ENCODE measurements at places on chromosomes 6 and 20. TPM values are rescaled to one million over a fixed set of nuclear protein-coding genes. Genes with fewer than 3 reads are reported as not detected.
A peak's percentile ranks its signal among the peaks of the same experiment; 100 is the strongest.

The SIRPD gene
- not detected for total RNA-seq

The IPCEF1 gene
- total RNA-seq = 4.2 TPM

The ENPP1 gene
- total RNA-seq = 1.2 TPM

The SYS1 gene
- total RNA-seq = 26.4 TPM

The GRM1 gene
- total RNA-seq = not detected

The HCRTR2 gene
- total RNA-seq = not detected

The RBBP8NL gene
- not detected for total RNA-seq

DNA sequence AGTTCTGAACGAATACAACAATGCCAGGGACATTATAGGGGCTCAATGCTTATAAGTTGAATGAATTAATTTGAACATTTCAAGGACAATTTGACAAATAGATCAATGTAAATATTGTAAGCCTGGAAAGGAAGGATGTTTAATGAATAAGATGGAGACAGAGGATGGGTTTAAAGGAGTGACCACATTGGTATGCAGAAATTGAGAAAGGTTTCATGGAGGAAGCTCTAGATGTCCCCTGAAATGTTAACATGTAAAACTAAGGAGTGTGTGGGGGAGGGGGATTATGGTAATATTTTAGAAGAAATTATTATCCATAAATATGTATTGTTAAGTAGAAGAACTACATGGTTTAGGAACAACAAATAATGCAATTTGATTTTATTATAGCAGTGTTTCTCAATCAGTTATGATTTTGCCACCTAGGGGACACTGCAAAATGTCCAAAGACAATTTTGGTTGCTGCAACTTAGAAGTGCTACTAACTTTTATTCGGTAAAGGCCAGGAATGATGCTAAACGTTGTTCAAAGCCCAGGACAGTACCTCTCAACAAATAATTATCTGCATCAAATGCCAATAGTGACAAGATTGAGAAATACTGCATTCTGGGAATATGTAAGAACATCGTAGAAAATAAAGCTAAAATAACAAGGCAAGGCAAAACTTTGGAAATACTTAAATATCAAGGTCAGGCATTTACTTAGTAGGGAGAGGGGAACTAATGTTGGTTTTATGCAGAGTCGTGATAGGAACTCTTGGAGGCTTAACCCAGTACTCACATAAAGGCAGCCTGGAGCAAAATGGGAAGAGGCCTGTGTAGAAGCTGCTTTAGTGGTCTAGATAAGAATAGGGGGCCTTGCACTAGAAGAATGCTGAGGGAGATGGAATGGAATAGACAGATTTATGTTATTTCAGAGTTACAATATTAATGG, 686.9 kb upstream of the CITED2 start:
- no peak overlapping the region for H3K4me3 ChIP-seq
- DNase-seq = no peak
- no peaks in the 10 kb centered on the region for H3K36me3 ChIP-seq
- H3K4me1 ChIP-seq = no peaks in the 10 kb centered on the region
- no peak overlapping the region for H3K27ac ChIP-seq

The RSPH9 gene
- not detected for total RNA-seq

The EYS gene
- not detected for total RNA-seq

DNA sequence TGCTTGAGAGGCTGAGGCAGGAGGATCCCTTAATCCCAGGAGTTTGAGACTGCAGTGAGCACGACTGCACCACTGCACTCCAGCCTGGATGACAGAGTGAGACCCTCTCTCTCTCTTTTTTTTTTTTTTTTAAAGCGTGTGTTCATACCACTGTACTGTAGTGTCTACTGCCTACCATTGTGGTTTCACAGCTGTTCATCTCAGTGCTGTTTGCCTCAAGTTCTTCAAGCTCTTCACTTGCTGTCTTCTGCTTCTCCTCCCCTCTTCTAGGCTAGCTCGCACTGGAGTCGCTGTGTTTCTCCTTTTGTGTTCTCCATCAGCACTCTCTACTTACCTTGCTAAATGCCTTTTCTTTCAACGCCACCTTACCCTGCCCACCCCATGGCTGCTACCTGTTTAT, 7.4 kb downstream of the FOXO3 start:
- H3K27me3 ChIP-seq = peaks cover 43% of the 10 kb centered on the region
- peaks cover 29% of the 10 kb centered on the region for H3K36me3 ChIP-seq
- H3K27ac ChIP-seq = no peak overlapping the region
- H3K4me1 ChIP-seq = peaks cover 29% of the 10 kb centered on the region
- no peak overlapping the region for H3K4me3 ChIP-seq
- DNase-seq = no peak

The C20orf202 gene
- total RNA-seq = not detected

GRCh38 chr6:137808836-137809315, 58.2 kb upstream of the TNFAIP3 start:
- no peak for DNase-seq
- no peak overlapping the region for H3K4me3 ChIP-seq
- no peaks in the 10 kb centered on the region for H3K27me3 ChIP-seq
- peaks cover 71% of the 10 kb centered on the region for H3K4me1 ChIP-seq
- H3K27ac ChIP-seq = no peak overlapping the region

- peaks cover 61% of the 10 kb centered on the region for H3K4me1 ChIP-seq
- H3K27ac ChIP-seq = peak overlapping the region; percentile 98
- no peak for DNase-seq
These were observed 1.7 kb downstream of the PREX1 start for GRCh38 chr20:48826069-48826468.

GRCh38 chr20:16412906-16413305, 160.3 kb downstream of the KIF16B start:
- H3K4me3 ChIP-seq = no peak overlapping the region
- H3K27me3 ChIP-seq = no peaks in the 10 kb centered on the region
- no peak overlapping the region for H3K27ac ChIP-seq
- H3K36me3 ChIP-seq = peaks cover 1% of the 10 kb centered on the region
- no peak for DNase-seq
- no peaks in the 10 kb centered on the region for H3K4me1 ChIP-seq

DNA sequence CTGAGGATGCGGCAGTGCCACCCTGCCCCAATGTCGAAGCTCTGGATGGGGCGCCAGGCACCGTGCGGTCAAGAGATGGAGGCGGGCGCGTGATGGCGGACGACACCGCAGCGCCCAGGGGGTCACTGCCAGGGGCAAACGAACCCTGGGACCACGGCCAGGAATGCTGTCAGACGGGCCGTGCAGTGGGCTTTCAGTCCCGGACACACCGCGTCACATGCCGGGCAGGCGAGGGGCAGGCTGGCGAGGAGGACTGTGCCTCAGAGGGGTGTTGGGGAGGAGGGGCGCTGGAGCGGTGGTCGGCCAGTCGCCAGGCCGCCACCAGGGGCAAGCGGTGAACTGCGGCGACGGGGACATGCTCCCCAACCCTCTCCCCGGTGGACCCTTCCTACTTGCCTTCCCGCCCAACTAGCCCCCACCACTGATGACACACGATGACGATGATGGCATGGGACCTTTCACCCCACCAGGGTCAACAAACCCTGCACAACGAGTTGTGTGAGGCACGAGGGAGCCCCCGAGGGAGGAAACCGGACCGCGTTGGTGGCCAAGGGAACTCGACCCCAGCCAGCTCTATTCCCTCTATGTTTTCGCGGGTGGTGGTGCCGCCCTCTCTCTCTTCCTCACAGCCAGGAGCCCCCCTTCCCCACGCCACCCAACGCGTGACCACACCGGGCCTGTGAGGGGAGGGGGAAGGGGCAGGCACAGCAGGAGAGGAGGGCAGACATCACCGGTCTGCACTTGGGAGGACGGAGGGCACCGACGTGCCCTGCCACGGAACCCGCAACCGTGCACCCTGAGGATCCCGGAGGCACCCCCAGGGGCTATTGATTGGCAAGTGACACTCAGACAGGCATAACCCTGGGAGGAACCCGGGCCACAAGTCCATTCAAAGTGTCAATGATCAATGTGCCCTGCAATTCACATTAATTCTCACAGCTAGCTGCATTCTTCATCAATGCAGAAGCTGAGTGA, 1960.9 kb upstream of the DEFB115 start:
- H3K27me3 ChIP-seq = no peaks in the 10 kb centered on the region
- no peak overlapping the region for H3K27ac ChIP-seq
- no peak for DNase-seq

DNA sequence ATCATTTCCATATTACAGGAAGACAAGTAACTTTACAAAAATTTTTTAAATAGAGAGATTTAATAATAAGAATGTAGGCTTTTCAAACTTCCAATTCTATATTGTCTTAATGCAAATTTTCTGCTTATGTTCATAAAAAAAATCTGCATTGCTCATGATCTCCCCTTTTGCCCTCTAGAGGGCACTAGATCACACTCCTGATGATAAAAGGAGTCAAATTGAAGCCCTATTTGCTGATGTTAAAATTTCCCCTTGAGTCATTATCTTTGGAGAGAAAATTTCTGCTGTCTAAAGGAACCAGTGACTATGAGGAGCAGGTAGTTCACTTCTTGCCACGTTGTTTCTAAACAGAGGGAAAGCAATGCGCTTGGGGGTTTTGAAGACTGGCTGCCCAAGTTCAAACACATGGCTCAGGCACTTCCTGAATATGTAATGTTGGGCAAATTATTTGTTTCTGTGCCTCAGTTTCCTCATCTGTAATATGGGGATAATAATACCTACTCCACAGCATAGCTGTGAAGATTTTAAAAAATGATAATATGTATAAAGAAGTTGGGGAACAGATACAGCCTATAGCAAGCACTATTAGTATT, 874.2 kb downstream of the TFAP2A start:
- no peak overlapping the region for H3K4me3 ChIP-seq
- no peaks in the 10 kb centered on the region for H3K36me3 ChIP-seq
- no peak for DNase-seq
- H3K27ac ChIP-seq = no peak overlapping the region

GRCh38 chr20:54195483-54196472, 12.1 kb upstream of the PFDN4 start:
- no peak for DNase-seq
- H3K27ac ChIP-seq = no peak overlapping the region
- H3K36me3 ChIP-seq = no peaks in the 10 kb centered on the region
- no peaks in the 10 kb centered on the region for H3K4me1 ChIP-seq
- H3K4me3 ChIP-seq = no peak overlapping the region

The L3MBTL3 gene
- 7.4 TPM for total RNA-seq

- H3K27ac ChIP-seq = peak overlapping the region; percentile 35
- DNase-seq = peak; percentile 54
- peak overlapping the region; percentile 79 for H3K4me3 ChIP-seq
- peaks cover 21% of the 10 kb centered on the region for H3K27me3 ChIP-seq
- H3K4me1 ChIP-seq = peaks cover 10% of the 10 kb centered on the region
- no peaks in the 10 kb centered on the region for H3K36me3 ChIP-seq
These were observed 654 bp downstream of the WASF1 start for GRCh38 chr6:110178626-110179405.

- H3K4me1 ChIP-seq = no peaks in the 10 kb centered on the region
- no peak overlapping the region for H3K27ac ChIP-seq
- H3K4me3 ChIP-seq = no peak overlapping the region
- no peaks in the 10 kb centered on the region for H3K36me3 ChIP-seq
- no peak for DNase-seq
These were observed 38.9 kb upstream of the NKX2-4 start for GRCh38 chr20:21436205-21436604.

DNA sequence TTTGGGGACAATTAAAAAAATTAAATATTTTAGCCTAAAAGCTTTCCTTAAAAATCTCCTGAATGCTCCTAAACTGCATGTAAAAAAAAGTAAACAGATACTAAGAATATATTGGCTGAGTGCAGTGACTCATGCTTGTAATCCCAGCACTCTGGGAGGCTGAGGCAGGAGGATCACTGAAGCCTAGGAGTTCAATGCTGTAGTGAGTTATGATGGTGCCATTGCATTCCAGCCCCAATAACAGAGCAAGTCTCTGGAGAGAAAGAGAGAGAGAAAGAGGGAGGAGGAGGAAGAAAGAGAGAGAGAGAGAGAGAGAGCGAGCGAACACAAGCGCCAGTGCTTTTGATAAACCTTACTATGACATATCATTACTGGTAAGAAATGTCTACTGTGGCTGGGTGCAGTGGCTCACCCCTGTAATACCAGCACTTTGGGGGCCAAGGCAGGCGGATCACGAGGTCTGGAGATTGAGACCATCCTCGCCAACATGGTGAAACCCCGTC, 58.8 kb downstream of the FKBP5 start:
- peaks cover 18% of the 10 kb centered on the region for H3K36me3 ChIP-seq
- H3K27me3 ChIP-seq = no peaks in the 10 kb centered on the region
- H3K27ac ChIP-seq = no peak overlapping the region

The RNF39 gene
- total RNA-seq = not detected

- no peak overlapping the region for H3K27ac ChIP-seq
- DNase-seq = no peak
- no peak overlapping the region for H3K4me3 ChIP-seq
These were observed 840.0 kb downstream of the FRK start for GRCh38 chr6:115220551-115221159.

DNA sequence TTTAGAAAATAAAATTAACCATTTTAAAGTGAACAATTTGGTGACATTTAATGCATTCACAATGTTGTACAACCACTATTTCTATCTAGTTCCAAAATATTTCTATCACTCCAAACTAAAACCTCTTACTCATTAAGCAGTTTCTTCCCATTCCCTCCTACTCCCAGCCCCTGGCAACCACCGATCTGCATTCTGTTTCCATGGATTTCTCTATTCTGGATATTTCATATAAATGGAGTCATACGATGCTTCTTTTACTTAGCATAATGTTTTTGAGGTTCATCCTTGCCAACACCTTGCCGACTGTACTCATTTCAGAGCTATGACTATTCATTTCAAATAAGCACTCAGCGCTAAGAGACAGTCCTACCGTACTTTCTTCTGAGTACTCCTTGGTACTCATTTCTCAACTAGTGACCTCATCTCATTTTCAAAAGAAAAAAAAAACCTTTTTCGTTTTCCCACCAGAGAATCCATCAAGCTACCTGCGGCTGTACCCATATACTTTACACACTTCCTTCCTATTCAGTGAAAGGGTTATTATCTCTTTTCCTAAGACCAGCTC, 259.2 kb downstream of the UTRN start:
- H3K36me3 ChIP-seq = peaks cover 54% of the 10 kb centered on the region
- H3K27me3 ChIP-seq = no peaks in the 10 kb centered on the region
- H3K4me3 ChIP-seq = no peak overlapping the region
- peak overlapping the region; percentile 47 for H3K27ac ChIP-seq
- H3K4me1 ChIP-seq = peaks cover 10% of the 10 kb centered on the region

The SLC22A16 gene
- not detected for total RNA-seq

DNA sequence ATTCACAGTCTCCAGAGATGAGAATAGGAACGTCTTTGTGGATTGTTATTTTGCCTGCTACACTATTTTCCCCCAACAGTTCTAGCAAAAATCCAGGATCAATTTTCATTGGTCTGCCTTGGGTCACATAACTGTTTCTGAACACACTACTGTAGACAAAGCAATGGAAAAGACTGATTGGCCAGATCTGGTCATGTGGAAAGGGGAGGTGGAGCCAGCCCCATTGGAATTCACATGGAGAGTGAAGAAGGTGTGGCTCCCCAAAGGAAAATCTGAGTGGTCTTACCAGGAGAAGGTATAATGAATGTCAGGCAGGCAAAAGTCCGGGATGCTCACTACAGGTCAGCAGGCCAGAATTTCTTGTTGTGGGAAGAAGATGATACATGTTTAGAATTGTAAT, 9.5 kb upstream of the TP53RK start:
- DNase-seq = no peak
- peaks cover 11% of the 10 kb centered on the region for H3K27me3 ChIP-seq
- H3K27ac ChIP-seq = no peak overlapping the region
- H3K4me1 ChIP-seq = peaks cover 15% of the 10 kb centered on the region
- H3K36me3 ChIP-seq = no peaks in the 10 kb centered on the region
